ENCODE measurements at places on chromosomes 6 and 20.

- no peak for DNase-seq
These were observed 11.0 kb upstream of the KCNK5 start for GRCh38 chr6:39240155-39240757.

DNA sequence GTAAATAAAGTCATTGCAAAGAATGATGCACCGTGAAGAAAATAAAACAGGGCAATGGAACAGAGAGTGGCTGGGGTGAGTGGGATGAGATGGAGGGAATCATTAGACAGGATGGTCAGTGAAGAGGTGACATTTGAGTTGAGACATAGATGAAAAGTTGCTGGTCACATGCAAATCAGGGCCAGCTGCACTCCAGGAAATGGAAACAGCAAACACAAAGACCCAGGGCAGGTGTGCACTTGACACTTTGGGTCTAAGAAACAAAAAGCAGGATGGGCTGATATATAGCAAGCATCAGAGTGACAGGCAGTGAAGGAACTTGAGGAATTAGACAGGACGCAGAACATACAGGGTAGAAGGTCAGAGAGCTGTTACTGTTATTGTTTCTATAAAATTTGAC lies 171.5 kb upstream of the RIPOR2 start:
- no peak for DNase-seq

- no peak for DNase-seq
These were observed 45.7 kb upstream of the TGM2 start for GRCh38 chr20:38210741-38211140.

- no peak for DNase-seq
These were observed 383.2 kb downstream of the SAMD5 start for GRCh38 chr6:147891671-147892070.

GRCh38 chr6:158157064-158157764 lies 10.8 kb downstream of the SERAC1 start:
- DNase-seq: no peak

GRCh38 chr20:23131766-23132165 lies 45.6 kb upstream of the CD93 start:
- no peak for DNase-seq

GRCh38 chr20:64158346-64159285 lies 5.6 kb upstream of the MYT1 start:
- DNase-seq: no peak

DNA sequence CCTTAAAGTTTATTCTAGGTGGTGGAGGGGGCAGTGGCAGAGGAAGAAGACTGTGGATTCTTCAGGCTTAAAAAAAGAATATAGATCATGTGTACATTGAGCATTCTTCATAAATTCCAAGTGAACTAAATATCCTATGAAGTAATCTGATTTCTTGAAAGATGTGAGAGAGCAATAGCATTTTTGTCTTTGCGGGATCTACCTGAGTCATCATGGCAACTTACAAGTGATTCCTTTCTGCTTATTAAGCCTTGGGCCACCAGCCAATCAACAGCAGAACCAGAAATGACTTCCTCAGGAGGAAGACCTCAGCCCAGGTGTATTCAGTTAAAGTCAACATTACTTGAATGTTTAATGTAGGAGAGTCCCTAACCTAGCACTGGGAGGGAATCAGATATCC lies 756.9 kb downstream of the TFAP2A start:
- no peak for DNase-seq

DNA sequence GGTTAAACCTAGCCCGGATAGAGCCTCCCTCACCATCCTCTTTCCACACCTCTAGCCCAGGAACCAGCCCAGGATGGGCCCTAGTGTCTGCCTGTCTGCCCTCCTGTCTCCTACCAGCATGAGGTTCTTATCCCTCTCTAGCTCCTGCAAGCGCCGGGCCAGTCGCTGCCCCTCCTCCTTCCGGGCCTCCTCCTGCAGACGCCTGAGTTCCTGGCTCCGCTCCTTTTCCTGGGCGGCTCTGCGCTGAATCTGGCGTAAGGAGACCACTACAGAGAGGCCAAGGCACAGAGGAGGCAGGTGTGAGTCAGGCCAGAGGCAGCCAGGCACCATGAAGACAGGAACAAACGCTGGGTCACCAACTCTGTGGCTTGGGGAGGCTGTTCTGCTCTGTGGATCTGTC lies 4.3 kb upstream of the PSORS1C2 start:
- no peak for DNase-seq

DNA sequence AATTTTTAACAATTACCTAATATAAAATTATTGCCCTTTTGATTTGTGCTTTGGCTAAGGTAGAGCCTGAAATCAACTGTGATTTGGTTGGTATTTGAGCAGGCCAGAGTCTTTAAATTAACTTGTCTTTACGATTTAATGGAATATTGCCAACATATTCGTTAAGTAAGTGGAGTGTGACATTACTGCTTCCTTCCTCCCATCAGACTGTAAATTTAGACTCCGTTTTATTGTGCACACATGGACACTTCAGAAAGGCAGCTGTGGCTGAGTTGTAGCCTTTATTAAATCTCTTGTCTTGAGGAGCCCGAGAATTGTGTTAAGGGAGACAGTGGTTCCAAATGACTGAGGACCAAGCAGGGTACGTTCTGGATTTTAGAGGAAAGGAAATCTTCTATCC lies 57.4 kb downstream of the CAP2 start:
- no peak for DNase-seq

- no peak for DNase-seq
These were observed 105.0 kb downstream of the SPTLC3 start for GRCh38 chr20:13113731-13114130.

All from activated CD8-positive, alpha-beta memory T cell treated with anti-CD3 and anti-CD28 coated beads for 48 hours (primary cell).